Fibroblast of villous mesenchyme (primary cell): ENCODE measurements at places on chromosomes 2 and 18.

- DNase-seq: no peak
Observed at GRCh38 chr2:226531061-226531810, 268.4 kb downstream of the IRS1 start.

GRCh38 chr2:234847639-234848038 lies 104.2 kb upstream of the SH3BP4 start:
- no peak for DNase-seq

GRCh38 chr18:5876891-5877290 lies 18.4 kb downstream of the TMEM200C start:
- DNase-seq: no peak

DNA sequence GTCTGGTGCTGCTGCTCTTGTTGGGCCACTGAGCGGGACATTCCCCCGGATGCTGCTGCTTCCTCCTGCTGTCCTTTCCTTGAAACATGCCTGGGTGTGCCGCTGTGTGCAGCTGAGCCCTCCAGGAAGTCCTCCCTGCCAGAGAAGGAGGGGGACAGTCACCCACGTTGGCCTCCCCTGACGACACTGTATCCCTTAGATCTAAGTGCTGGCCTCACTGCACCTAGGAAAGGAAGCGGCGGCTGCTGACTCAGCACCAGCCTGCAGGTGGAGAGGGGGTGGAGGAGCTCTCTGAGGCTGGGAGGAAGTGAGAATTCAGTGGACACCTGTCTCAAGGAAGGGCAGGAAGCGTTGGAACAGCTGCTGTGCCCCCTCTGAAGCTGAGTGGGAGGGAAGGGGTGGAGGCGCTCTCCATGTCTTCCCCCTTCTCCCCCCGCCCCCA lies 239.8 kb downstream of the HAUS1 start:
- no peak for DNase-seq

DNA sequence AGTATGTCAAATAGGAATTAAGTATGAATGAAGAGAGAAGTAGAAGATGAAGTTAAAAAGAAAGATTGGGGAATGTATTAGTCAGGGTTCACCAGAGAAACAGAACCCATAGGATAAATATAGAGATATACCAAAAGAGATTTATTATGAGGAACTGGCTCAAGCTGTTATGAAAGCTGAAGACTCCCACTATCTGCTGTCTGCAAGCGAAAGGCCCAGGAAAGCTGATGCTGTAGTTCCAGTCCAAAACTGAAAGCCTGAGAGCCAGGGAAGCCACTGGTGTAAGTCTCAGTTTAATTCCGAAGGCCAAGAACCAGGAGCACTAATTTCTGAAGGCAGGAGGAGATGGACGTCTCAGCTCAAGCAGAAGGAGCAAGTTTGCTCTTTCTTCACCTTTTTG lies 200.9 kb upstream of the FN1 start:
- no peak for DNase-seq

DNA sequence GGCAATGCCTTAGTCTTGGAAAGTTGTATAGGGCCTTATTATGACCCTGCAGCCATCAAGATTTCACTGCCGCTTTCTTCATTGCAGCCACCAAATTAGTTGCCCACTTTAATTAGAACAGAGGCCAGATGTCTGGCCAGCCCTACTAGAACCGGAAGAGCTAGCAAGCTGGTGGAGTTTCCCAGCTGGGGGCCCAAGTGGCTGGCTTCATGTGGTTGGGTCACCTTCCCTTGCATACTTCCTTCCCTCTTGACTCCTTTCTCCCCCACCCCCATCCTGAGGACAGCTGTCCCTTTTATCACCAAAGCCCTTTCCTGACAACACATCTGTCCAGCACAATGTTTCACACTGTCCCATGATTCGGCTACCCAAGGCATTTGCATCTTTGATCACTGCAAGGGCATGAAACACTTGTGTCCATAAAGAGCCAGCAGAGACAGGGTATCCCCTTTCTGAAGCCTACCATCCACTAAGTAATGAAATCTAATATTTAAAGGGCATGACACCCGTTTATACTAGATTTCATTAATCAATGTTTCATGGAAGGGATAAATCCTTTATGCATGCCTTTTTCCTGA lies 187.2 kb downstream of the BCL11A start:
- DNase-seq: no peak

DNA sequence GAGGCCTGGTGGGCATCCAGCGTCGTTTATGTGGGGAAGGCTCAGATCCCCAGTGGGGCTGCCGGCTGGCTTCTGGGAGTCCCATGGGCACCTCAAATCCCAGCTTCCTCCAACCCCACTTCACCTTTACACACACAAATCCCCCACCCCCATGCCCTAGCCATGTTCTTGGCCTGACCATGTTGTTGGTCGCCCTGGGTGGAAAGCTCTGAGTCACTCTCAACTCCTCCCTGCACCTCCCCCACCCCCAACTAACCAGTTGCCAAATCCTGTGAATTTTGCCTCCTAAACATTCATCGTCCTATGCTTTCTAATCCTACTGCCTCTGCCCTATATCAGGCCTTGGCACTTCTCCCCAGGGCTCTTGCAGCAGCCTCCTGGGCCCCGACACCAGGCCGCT lies 6.4 kb downstream of the TNS1 start:
- DNase-seq: peak; percentile 77

GRCh38 chr2:149894226-149894625 lies 306.7 kb upstream of the MMADHC start:
- DNase-seq: no peak

DNA sequence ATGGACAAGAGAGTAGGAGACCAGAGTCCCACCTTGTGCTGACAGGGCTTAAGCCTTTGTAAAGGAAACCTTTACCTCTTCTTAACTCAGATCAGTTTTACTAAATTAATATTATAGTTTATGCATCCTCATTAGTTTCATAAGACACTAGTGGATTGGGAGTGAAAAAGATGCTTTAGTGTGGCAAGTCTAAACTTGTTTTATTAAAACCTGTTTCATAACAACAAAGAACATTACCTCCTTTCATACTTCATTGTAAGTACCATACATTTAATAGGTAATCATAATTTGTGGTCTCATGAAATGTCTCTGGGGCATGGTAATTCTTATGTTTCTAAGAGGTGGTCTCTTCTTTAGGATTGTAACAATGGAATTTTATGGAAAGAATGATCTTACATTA lies 63.4 kb downstream of the PIKFYVE start:
- DNase-seq: no peak

DNA sequence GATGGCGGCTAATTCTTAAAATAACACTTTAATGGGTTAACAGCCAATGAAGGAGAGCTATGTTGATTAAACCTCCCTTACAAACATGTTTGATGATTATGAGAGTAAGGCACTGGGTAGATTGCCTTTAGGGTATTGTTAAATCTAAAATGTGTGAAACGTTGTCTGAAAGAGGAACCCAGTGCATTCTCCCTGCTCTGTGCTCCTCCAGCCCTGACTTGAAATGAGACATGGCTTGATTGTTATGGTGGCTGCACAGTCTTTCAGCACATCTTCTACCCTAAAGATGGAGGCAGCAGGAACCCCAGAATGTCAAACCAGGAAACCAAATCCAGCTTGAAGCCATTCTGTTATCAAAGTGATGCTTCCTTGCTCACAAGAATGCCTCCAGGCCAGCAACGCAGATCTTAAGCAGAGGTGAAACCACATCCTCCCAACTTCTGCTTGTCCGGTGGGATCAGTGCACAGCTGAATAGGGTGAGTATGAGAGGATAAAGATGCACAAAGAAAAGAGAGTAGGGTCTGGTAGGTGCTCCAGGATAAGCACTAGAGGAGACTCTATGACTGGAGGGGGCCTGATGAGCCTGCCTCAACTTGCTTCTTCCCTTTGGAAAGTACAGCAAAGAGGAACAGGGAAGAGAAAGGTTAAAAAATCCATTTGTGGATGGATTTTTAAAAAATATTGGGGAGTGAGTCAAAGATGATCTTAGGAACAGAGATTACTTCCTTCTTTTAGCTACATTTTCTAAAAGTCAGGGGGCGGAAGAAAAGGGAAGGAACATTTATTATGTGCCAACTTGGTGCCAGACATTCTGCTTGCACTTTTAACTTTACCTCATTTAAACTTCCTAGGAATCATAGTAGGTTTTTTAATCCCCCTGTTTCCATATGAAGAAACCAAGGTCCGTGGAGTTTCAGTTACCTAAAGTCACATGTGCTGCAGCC lies 523.0 kb downstream of the TXNL1 start:
- no peak for DNase-seq

DNA sequence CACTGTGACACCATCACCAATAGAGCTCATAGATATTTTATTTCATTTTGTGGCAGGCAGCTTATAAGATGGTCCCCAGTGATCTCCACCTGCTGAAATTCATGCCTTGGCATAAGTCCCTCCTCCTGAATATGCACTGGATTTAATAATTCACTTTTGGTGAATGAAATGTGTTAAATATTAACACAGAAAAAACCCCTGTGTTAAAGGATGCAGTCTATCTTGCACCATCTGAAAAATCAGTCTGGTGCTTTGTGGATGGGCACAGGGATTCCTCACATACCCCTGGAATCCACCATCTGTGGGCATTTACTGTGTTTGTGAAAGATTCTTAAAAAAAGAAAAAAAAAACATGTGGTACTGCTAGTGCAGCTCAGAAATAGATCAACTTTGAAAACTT lies 26.1 kb upstream of the WIPF1 start:
- DNase-seq: no peak

DNA sequence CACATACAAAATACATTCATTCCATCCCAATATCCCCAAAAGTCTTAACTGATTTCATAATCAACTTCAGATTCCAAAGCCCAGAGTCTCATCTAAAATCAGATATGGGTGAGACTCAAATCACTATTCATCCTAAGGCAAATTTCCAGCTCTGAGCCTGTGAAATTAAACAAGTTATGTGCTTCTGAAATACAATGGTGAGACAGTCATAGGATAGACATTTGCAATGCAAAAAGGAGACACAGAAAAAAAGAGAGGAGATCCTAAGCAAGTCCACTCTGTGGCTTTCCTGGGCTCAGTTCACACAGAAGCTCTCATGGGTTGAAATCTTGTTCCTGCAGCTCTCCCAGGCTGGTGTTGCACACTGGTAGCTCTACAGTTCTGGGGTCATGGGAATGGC lies 18.3 kb downstream of the ZNF892 start:
- DNase-seq: no peak

- no peak for DNase-seq
Observed at GRCh38 chr2:84817239-84817655, 63.6 kb downstream of the TRABD2A start.

- DNase-seq: no peak
Observed at GRCh38 chr18:24586662-24587360, 126.4 kb downstream of the HRH4 start.

DNA sequence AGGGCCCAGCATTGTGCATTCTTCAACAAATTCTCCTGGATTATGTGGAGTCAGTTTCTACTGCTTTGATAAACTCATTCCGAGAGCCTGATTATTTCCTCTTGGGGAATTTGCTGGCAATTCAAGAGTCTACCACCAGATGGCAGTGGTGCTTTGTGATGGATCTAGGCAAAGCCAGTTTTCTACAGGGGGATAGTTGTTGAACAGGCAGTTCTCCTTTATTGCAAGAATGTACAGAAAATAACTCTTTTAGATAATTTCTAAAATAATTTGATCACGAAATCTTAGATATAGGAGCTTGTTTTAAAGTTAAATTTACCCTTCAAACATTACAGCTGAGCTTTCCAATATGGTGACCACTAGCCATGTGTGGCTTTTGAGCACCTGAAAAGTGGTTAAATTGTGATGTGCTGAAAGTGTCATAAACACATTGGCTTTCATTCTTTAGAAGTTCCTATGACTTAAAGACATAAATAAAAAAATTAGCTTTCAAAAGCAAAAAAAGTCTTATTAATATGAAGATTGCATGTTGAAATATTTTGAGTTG lies 66.7 kb upstream of the HAAO start:
- peak; percentile 82 for DNase-seq
